Gastrocnemius medialis (tissue), 4 donors: ENCODE measurements at places on chromosomes 11 and 22. TPM values are rescaled to one million over a fixed set of nuclear protein-coding genes. Genes with fewer than 3 reads are reported as not detected.

Gene LRRC74B
- total RNA-seq = not detected

Gene KCNA4
- total RNA-seq = 0.11 TPM

Gene OR10V1
- not detected for total RNA-seq

Gene CCDC87
- not detected for total RNA-seq

Gene NUDT8
- total RNA-seq = 23.3 TPM

Gene C11orf65
- total RNA-seq = 0.51 TPM

Gene OR5B21
- total RNA-seq = not detected

Gene GGTLC2
- not detected for total RNA-seq

Gene OR8D1
- total RNA-seq = not detected

Gene BIK
- total RNA-seq = not detected

Gene GRAMD1B
- 3.4 TPM for total RNA-seq

Gene SCUBE2
- 0.24 TPM for total RNA-seq

Gene CD59
- total RNA-seq = 476 TPM

Gene MRGPRX1
- total RNA-seq = not detected

Gene RFPL3
- total RNA-seq = not detected

Gene SAA4
- 3.9 TPM for total RNA-seq

Gene CELSR1
- 0.27 TPM for total RNA-seq

Gene SMTNL1
- total RNA-seq = 43.9 TPM

Gene RHOD
- total RNA-seq = 18.9 TPM

Gene NXPE4
- 0.80 TPM for total RNA-seq

Gene SC5D
- total RNA-seq = 6.5 TPM

Gene CD44
- 30.8 TPM for total RNA-seq

Gene ISX
- not detected for total RNA-seq

Gene CDC45
- total RNA-seq = 0.27 TPM

Gene ABCC8
- 1.7 TPM for total RNA-seq

Gene APOA4
- total RNA-seq = not detected

Gene SLC22A25
- total RNA-seq = 0.07 TPM
